ENCODE measurements at places on chromosomes 4 and X.
A peak's percentile ranks its signal among the peaks of the same experiment; 100 is the strongest.

- DNase-seq: peak; percentile 36
Observed at GRCh38 chrX:3815896-3816664, 102.6 kb upstream of the PRKX start.

DNA sequence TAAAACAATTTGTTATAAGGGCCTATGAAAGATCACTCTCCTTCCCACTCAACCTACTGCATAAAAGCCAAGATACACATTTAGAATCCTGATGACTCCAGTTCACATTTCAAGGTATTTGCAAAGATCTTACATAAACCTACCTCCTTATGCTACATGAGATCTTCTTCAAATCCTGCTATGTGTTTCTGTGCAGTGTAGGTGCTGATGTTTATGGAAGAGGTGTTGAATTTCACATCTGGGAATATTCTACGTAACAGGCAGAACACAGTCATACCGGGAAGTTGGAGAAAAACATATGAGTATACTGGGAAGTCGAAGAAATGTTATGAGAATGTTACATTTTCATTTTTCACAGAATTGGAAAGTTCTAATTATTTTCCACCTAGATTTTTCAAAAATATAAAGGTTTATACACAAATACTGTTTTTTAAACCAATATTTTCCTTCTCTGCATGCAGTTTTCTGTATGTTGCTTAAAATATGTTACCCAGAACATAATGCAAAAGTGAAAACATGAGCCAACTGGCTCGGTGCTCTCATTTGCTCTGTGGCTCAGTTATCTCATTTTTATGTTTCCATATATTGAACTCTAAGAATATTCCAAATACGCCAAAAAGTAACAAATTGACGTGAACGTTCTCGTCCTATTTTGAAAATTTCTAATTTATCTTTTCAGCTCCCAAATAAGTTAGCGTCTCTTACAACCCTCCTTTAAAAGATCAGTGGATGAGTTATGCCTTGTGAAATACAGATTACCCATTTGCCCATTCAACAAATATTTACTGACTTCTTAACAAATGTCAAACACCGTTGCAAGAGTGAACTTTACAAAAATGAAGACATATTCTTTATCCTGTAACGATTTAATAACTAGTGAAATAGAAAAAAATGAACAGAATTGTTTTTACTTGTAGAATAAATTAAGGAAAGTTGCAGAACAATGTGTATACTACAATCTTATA, 899.3 kb downstream of the STIM2 start:
- no peak for DNase-seq

DNA sequence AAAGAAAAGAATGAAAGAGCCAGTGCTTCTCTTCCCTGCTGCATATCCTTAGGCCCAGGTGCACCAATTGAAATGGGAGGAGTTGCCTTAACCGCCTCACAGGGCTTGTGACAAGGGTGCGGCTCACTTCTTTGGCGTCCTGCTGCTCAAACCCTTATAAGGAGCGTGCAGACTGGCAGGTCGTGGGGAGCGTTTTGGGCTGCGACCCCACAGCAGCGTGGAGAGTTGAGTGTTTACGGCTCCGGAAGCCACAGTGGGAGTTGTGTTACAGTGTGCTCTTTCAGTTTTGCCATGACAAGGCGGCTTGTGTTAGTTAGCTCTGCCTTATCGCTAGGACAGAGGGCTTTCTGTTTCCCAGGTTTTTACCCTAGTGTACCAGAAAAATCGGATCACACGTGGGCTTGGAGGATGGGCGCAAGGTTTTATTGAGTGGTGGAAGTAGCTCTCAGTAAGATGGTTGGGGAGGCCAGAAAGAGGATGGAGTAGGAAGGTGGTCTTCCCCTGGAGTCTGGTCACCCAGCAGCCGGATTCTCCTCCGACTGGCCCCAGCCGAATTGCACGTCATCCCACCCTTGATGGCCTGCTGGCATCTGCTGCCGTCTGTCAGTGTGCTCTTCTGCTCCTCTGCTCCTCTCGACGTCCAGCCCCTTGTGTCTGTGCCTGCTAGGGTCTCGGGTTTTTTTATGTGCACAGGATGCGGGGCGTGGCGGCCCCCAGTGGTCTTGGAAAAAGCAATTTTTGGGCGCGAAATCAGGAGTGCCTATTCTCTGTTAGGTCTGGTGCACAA, 718.9 kb downstream of the ARAP2 start:
- no peak for DNase-seq

- no peak for DNase-seq
Observed at GRCh38 chrX:70434914-70435586, 9.6 kb upstream of the DLG3 start.

- no peak for DNase-seq
Observed at GRCh38 chr4:89954906-89955695, 60.4 kb downstream of the MMRN1 start.

DNA sequence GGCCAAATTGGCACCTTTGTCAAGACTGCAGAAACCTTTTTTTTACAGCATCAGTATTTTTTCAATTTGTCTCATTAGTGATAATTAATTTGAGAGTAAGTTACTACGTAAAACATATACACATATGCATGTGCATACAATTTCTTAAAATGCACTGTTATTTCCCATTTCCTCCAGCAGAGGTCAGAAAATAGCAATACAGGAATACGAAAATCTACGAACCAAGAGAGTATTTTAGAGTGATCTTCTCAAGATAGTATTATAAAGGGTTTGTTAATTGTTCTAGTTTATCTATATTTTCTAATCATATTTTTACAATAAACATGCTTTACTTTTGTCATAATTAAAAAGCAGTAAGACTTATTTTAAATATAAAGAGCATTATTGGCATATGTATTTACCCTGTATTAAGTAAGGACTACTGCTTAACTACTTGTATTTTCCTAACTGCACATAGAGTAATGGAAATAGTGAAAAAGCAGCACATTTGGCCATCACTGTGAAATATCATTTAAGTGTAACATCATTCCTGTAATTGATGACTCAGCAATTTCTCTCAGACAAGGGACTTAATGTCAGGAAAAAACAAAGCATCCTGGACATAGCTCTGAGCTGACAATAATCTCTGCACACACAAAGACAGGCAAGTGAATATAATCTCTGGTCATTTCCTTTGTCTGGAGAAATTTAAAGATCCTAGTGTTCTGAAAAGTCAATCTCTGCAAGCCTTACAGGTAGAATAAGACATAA, 45.6 kb downstream of the MAOB start:
- no peak for DNase-seq

DNA sequence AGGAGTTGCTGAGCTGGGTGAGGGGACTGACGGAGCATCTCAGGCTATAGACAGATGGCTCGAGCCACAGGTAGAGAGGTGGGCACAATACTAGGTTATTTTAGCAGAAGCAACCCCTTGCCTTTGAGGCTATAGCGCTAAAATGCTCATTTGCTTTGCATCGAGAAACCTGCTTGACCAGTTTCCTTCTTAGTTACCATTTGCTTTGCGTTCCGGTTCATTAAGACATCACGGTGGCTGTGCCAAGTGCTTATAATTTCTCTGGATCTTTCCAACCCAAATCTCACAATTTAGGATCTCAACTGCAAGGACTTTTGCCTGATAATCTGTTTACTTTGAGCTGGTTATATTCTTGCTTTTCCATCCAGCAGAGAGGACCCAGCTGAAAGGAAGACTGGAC, 40.8 kb downstream of the DLG3 start:
- no peak for DNase-seq

GRCh38 chr4:151561551-151562256, 152.7 kb downstream of the FHIP1A start:
- no peak for DNase-seq

- no peak for DNase-seq
Observed at GRCh38 chr4:25358515-25359275, 18.4 kb upstream of the ANAPC4 start.

DNA sequence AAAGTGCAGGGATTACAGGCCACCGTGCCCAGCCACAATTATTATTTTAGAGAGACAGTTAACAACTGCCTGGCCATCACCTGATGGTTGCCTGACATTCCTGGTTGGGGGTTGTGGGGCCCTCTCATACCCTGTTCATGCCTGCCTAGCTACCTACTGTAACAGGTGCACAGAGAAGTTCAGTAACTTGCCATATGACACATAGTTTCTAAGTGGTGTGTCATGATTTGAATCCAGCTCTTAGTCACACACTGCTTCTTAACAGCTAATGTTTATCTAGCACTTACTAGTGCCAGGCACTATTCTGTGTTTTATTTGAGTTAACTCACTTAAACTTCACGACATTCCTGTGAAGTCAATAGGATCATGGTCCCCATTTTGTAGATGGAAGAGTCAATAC, 122.7 kb upstream of the JADE1 start:
- DNase-seq: no peak

DNA sequence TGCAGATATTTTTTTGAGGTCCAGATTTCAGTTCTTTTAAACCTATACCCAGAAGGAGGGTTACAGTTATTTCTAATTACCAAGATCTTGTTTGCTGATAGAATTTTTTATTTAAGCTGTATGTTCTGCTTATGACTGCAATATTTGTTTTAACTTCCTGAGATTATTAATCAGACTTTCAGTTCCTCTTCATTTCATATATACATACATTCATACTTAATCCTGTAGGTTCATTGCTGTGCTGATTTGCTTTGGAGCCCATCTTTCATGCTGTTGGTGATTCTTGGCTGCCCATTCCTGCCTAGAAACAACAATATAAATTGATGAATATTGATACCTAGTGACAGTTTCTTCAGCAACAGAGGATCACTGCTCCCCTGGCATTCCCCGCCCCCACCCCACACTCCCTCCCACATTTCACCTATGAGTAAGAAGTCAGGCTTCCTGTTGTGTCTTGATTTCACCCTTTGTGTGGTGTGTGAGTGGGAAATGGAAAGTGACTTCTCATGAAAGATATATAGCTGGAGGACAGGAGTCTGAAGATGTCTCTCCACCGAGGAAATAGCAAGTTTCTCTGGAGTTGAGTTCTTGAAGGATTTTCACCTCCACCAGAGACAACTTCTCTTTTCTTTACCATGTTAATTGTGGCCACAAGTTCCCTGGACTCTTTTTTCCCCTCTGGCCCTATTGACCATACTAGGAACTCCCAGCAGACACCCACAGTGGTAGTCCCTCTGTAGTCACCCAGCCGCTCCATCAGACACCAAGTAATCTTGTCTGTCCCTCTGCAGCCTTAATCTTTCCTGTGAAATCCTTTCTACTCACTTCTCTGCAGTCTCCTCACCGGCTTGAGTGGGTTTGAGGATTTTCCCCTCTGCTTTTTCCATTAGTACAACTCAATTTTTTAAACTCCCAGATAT, 118.4 kb downstream of the ASB9 start:
- peak; percentile 25 for DNase-seq

- DNase-seq: no peak
Observed at GRCh38 chr4:8469550-8469949, 29.0 kb downstream of the TRMT44 start.

DNA sequence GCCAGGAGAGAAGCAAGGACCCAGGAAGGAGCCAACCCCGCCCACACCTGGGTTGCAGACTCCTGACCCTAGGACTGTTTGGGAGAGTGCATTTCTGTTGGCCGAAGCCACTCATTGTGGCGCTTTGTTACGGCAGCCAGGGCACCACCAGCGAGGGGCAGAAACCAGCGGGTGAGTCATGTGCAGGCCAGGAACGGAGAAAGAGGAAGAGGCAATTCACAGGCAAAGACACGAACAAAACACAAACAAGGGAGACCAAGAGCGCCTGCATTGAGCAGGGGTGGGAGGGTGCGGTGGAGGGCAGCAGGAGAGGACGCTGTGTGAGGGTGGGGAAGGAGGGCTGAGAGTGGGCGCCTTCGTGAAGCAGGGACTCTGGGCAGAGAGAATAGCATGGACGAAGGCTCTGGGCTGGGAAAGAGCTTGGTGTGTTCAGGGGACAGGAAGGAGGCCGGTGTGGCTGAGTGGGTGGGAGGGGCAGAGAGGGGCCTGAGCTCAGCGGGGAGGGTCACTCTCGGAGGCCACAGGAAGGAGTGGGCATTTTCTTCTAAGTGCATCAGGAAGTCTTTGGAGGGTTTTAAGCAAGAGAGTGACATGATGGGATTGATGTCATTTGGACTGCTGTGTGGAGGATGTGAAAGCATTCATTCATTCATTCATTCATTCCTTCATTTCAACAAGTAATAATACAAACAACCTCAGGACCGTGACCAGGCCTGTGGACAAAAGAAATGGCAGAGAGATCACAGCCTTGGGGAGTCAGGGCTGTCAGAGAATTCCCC, 12.2 kb upstream of the WFS1 start:
- no peak for DNase-seq

DNA sequence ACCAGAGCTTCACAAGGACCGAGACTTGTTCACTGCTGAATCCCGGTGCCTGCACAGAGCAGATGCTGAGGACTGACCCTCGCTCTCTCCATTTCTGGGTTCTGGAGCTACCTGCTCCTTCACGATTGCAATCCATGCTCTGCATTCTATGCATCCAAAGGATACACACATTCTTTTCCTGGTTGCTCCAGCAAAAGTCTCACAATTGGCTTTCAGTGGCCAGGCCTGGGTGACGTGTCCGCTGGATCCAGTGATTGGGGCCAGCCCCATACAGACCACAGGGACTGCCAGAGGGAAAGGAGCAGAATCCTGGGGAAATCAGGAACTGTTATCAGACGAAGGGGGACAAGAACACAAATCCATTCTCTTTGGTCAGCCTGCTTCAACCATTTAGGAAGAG, 14.9 kb upstream of the CDKN2AIP start:
- no peak for DNase-seq

DNA sequence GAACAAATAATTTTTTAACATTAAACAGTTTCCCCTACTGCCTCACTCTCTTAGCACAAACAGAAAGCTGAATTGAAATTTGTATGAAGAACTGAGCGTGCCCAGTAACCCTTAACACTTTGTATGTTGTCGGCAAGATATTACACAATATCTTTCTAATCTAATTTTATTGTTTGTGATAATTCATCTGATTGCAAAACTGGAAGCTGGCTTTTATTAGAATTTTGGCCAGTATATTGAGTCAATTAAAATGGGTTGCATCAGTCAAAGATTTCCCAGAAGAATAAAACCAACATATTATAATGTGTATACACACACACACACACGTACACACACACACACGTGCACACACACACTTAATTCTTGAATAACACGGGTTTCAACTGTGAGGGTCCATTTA, 2332.1 kb downstream of the PCDH7 start:
- no peak for DNase-seq

- DNase-seq: no peak
Observed at GRCh38 chr4:83196921-83197320, 82.4 kb upstream of the PLAC8 start.

- no peak for DNase-seq
Observed at GRCh38 chr4:74549936-74550335, 105.0 kb downstream of the AREG start.

DNA sequence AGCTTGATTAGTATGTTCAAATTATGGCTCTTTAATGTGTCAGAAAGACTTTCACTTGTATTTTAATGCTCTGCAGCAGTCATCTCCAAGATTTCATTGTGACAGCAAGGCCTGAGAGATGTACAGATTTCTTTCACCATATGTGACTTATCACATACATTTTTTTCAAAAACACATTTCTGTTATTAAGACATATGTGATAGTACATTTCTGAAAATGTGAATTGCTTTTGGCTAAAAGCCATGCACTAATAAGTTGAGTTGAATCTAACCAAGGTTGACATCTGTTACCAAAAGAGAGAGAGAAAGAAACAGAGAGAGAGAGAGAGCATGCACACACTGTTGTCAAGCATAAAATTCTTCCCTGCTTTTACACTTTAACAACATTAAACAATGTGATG, 409.3 kb downstream of the AFF2 start:
- DNase-seq: no peak

- no peak for DNase-seq
Observed at GRCh38 chr4:78772526-78773091, 3.5 kb upstream of the BMP2K start.

Data from activated T-cell treated with anti-CD3 and anti-CD28 coated beads, Interleukin-2, amount 50 U/mL, for 4 hours (primary cell).